ENCODE measurements at places on chromosomes 11 and 22.

- no peak for DNase-seq
These were observed 4.0 kb downstream of the RCN1 start for GRCh38 chr11:32094923-32095322.

DNA sequence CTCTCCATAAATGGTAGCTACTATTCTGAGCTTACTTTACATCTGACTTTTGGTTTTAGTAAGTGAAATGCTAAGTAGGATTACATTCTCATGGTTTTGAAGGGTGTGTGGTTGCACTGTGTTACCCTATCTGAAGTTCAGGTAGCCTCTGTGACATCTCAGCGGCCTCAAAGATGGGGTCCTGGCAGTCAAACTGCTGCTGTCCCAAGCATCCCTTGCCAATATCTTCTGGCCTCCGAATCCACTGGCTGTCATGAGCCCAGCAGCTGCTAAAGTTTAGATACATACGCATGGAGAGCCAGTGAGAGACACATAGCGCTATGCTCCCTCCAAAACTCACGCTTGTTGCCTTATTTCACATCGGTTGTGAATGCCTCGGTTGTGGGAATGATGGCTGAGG, 34.9 kb downstream of the UBASH3B start:
- DNase-seq: no peak

DNA sequence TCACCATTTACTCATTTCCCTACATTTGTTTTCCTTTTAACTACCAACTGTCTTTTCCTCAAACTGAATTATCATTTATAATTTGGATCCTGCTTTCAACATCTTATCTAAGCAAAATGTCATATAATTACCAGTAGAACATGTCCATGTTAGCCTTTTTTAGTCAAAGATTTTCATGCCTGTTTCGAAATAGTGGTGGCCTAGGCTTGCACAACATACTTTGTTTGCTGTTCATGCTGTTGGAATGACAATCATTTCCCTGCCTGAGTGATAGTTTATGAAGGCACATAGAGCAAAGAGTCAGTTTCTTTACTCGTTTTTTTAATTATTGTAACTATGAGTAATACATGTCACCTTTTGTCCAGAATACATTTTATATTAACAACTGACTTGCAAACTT, 144.3 kb upstream of the ANO3 start:
- no peak for DNase-seq

DNA sequence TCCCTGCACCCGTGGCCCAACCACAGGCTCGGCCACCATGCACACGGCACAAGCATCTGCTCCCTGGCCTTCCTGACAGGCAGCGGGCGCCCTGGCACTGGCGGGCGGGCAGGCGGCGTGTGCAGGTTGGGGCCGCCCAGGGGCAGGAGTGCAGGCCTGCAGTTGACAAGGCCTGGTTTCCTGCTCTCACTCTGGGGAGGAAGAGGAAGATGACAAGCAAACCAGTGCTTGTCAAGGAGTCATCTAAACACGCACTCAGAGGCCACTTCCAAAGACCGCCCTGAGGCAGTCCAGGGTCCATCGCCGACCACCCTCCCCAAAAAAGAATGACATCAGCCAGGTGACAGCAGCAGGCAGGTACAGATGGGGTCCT, 65.3 kb upstream of the LINC01488 start:
- no peak for DNase-seq

DNA sequence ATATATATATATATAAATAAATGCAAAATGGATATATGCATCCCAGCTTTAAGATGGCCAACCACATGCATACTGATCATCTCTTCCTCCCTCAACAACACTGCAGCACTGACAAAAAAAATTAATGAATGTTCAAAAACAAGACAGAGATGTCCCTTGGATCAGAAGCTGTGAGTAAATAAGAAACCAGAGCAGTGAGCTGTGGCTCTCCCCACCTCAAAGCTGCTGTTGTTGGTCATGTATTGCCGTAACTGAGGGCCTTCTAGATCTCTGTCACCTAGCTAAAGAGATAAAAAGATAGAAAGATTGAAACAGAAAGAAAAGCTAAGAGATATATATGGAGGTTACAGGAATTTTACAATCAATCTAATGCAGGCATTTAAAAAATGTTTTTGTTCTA, 15.5 kb upstream of the TMEM135 start:
- DNase-seq: no peak

DNA sequence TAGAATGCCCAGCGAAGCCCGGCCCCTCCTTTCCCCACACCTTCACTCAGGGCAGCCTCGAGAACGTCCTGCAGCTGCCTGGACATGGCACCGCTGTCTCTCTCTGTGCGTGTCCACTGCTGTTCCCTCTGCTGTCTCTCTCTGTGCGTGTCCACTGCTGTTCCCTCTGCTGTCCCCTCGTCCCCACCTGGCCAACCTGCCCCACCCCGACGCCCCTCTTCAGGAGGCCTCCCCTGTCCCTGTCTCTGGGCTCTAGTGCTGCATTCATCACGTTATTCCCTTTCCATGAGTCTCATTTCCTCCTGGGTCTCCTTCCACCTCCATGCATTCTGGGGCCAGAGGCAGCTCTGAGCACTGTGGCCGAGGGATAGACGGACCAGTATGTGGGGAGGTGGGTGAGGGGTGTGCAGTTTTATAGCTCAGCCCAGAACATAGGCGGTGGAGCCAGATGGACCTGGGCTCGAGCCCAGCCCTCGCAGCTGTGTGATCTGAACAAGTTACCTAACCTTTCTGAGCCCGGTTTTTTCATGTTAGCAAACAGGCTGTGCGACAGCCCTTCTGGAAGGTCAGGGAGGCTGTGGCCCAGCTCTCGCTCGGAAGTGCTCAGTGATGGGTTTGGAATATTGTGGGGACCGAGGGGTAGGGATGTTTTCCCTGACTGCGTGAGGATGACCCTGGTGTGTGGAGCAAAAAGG, 41.9 kb upstream of the SMIM38 start:
- no peak for DNase-seq

- no peak for DNase-seq
These were observed 57.8 kb upstream of the RCN1 start for GRCh38 chr11:32033067-32033466.

DNA sequence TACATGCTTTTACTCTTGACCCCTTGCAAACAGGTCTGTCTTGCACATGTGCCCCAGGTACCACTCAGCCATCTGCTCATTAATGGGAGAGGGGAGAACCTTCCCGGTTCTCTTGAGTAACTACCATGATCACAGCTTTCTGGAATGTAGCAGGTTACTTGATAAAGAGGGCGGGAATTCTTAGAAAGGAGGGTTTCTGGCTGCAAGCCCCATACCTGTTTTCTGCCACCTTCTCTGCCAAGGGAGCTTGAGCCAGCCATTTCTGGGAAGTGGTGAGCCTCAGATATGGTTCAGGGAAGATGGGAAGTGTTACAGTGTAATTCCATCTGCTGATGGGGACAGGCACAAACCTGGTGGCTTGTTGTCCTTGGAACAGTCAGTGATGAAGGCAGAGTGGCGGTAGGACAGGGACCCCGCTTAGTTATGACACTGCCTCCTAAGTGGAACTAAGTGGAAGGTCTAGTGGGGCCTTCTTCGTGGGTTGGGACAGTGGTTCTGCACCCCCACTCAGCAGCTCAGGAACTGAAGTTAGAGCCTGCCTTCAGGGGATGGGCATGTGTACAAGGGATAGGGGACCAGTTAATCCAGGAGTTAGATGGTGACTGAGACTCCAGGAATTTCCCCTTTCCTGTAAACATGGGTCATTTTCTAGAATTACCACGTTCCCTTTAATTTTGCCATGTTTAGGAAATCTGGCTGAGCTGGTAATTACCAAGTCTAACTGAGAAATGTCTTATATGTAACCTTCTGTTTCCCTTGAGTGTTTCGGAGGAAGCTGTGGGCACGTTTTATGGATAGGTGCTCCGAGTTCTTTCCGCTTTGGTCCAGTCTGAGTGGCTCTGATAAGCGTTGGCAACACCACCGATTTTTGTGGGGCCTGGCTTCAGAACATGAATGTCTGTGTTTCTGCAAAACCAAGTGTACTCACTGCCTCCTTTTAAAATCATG, 35.3 kb downstream of the BCR start:
- no peak for DNase-seq

DNA sequence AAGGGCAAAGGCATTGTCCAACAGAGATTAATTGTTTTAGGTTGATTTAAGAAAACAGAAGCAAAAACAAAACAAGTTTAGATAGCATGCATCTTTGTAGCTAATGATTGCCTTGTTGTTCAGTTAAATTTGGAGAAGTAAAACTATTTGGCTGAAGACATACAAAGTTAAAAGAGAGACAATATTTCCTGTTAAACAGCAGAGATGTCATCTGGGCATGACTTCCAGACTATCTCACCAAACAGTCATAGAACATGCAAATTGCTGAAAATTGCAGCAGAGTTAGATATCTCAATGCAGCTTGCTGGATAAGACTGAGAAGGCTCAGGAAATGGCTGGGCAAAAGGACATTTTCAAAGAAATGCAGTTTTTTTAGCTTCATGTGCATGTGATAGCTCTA, 57.5 kb upstream of the PDGFD start:
- no peak for DNase-seq

- peak; percentile 60 for DNase-seq
These were observed 799 bp downstream of the CCDC88B start for GRCh38 chr11:64340671-64341335.

DNA sequence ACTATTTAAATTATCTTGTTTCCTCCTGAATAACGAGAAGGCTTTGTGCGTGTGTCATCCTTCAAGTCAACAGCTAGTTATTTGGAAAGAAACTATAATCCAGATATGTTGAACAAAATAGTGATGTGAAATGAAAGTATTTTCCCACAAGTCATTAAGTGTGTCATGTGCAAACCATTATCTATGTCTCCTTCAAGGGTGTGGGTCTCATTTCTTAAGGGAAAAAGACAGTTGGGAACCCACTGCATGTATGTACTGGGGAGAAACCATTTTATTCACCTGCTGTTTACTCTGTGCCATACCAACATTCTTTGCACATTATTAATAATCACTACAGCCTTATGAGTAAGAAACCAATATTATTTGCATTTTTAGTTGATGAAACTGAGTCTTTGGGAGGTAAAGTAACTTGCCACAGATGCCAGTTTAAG, 145.3 kb upstream of the CTSC start:
- DNase-seq: no peak

- DNase-seq: no peak
These were observed 10.2 kb downstream of the SMTN start for GRCh38 chr22:31091106-31091975.

GRCh38 chr11:27977031-27977430, 130.9 kb downstream of the KIF18A start:
- no peak for DNase-seq

All from stimulated activated CD8-positive, alpha-beta memory T cell treated with anti-CD3 and anti-CD28 coated beads, Interleukin-15, amount 100 ng/mL, for 4 hours (primary cell).